ENCODE measurements at places on chromosomes 5 and 9.

DNA sequence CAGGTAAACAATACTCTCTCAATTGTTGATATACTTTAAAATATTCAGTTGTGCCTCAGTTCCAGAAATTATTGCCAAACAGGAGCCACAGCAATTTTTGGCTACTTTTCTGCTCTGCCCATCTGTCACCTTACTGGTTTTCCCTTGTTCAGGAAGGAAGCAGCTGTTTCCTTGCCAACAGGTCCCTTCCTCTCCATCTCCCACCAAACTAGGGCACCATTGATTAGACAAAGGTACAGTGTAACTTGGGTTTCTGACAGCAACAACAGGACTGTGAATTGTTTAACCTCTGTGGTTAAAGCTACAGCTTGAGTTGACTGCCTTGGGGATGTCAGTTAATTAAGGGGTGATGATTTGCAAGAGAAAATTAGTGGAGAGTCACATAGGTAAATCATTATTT is 76.9 kb downstream of the PIP5K1B start:
- DNase-seq: no peak

GRCh38 chr5:149762958-149763630 is 33.0 kb downstream of the PPARGC1B start:
- no peak for DNase-seq

DNA sequence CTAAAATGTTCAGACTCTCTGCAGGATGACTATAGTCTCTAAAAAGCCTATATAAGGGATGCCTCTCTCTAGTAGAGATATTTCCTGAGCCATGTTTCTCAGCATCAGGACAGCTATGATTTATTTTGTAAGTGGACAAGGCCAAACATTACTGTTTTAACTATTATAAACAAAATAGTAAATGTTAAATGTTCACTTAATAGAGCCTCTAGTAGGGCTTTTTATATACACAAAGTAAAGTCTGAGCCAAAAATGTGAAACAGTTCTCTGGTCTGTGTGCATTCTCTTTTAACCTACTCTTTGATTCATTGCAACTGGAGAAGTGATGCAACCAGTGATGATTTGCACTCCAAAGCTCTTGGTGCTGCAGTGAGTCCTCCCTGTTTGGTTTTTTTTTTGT is 220.5 kb downstream of the GDNF start:
- DNase-seq: no peak

DNA sequence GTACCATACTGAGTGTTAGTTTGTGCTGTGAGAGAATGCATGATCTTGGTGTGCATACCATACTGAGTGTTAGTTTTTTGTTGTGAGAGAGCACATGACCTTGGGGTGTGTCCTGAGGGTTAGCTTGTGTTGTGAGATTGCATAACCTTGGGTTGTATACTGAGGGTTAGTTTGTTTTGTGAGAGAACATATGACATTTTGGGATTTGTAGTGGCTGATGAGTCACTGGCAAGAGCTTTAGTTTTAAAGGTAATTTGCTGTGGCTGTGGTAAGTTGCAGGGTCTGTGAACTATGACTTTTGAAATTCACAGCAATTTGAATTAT is 1068.3 kb upstream of the EDIL3 start:
- no peak for DNase-seq

DNA sequence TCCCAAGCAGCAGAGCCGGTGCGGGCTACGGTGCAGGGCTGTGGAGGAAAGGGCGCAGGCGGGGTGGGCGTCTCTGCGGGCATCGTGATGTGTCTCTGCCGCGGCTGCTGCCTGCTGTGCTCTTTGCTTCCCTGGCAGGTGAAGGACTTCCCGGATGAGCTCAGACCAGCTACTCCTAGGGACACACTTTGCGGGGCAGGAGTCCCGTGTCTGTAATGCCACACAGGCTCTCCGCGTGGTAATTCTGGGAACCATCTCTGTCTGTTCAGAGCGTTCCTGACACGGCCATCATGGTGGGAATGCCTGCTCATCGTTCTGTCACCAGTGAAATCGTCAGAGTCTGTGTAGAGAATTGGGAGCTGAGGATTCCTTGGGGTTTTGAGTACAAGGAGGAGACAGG is 235.5 kb downstream of the FANCC start:
- DNase-seq: no peak

DNA sequence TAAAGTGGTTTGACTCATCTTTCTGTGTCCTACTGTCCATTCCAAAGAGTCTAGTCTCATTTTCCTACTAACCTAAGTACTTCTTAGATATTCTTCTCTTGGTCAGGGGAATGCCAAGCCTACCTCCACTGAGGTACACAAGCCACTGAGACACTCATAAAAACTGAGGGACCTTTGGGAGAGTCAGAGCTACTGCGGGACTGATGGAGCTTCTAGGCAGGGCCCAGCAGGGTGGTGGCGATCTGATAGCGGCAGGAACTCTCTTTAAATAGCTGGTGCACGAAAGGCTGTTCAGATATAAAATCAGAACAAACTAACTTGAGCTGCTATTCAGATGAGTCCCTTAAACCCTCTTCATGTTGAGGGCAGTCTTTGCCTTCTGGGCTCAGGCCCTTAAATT is 14.7 kb downstream of the NUP214 start:
- no peak for DNase-seq

DNA sequence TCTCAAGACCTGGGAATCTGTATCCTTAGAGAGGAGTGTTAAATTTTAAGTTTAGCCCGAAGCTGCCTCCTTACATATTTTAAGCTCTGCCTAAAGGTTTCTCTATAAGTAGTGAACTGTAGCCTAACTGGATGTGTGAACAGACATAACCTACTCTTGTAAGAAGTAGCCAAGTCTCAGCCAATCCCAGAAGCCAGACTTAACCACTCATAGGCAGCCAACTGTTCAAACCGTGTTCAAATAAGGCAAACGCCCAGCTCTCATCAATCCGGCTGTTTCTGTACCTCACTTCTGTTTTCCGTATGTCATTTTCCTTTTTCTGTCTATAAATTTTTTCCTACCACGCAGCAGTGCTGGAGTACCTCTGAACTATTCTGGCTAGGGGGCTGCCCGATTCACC is 58.7 kb upstream of the HRH2 start:
- no peak for DNase-seq

GRCh38 chr9:124503713-124504529 is 3.3 kb downstream of the NR5A1 start:
- no peak for DNase-seq

- no peak for DNase-seq
These were observed 558.0 kb downstream of the EBF1 start for GRCh38 chr5:158541536-158542297.

- no peak for DNase-seq
These were observed 10.0 kb downstream of the HBEGF start for GRCh38 chr5:140336388-140336787.
